NCI-H748 treated with DMSO at 0.1 percent for 48 hours (cell line): ENCODE measurements at places on chromosomes 3 and 15.

DNA sequence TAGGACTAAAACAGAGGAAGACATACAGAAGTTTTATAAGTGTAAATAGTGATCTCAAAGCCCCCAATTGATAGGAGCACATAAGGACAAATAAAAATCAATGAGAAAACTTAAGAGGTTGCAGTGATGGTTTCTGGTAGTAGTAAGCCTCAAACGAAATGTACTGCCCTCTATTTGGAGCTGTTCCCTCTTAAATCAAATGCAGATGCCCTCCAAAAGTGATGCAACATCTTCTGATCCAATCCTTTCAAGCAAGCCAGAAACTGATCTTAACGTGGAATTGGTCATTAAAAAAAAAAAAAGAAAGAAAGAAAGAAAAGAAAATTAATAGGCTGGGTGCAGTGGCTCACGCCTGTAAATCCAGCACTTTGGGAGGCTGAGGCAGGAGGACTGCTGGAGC, 259.3 kb downstream of the ZBTB20 start:
- DNase-seq = no peak

DNA sequence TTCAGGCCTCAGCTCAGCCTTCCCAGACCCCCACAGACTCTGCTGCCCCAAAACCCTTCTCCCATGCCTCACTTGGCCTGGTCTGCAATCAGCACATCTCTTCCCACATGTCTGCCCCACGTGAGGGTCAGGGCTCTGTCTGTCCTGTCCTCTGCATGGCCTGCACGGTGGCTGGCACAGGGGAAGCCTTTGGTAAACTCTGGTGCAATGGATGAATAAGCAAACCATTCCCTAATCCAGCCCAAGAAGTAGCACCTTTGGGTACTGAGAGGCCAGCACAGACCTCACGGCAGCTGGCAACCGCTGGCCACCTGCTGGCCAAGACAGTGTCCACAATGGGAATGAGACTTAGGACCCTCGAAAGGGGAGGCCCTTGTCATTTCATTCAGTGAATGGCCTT, 27.7 kb downstream of the ABTB1 start:
- DNase-seq = no peak

GRCh38 chr15:97899981-97900380, 60.5 kb upstream of the ARRDC4 start:
- DNase-seq = no peak

- DNase-seq = no peak
Observed at GRCh38 chr15:64693134-64693533, 82.3 kb downstream of the RBPMS2 start.
